Kidney epithelial cell (primary cell): ENCODE measurements at places on chromosomes 1 and 21.

DNA sequence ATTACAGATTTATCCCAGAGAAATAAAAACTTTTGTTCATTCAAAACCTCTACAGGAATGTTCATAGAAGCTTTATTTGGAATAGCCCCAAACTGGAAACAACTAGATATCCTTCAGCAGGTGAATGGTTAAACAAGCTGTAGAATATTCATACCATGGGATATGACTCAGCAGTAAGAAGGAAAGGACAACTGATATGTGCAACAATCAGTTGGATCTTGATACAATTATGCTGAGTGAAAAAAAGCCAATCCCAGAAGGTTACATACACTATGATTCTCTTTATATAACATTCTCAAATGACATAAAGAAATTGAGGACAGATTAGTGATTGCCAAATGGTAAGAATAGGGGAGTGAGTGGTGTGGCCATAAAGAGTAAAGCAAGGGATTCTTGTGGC is 376.7 kb downstream of the S1PR1 start:
- no peak for DNase-seq

DNA sequence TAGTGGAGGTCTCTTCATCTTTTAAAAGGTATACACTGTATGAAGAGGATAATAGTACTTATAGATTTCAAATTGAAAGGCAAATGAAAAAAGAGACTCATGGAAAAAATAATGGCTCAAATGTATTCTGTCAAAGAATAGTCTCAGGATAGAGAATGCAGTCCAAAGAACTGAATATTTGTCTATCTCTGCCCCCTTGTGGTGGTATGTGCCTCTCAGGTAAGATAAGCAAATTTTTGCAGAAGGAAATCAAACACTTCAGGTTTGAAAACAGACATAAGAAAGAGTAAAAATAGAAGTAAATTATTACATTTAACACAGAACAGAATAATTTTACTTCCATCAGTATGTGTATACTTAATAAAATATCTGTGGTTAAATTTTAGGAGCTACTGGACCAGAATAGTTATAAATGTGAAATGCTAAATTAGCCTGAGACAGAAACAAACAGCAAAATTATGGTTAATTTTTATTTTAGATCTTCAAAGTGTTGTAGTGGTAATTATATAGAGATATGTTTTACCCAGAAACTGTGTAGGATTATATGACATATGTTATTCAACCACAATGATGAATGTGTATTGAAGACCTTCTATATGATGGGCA is 164.4 kb upstream of the PALMD start:
- no peak for DNase-seq

DNA sequence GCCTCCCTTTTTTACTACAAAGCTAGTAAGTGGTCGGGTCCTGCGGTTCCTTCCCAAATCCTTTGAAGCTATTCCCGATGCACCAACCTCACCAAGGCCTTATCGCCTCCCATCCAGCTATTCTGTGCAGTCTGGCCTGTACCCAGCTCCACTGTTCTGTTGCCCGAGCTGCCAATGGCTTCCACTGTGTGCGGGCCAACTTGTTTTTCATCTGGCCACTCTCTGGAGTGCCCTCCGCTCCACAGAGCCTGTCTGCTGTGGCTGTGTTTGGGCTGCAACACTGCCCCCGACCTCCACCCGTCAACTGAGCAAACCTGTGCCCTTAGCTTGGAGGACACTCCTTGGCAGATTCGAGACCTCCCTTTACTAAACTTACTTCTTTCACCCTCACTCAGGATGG is 125.0 kb downstream of the KIAA0319L start:
- no peak for DNase-seq

GRCh38 chr1:92085727-92086126 is 5.6 kb downstream of the BTBD8 start:
- DNase-seq: no peak

DNA sequence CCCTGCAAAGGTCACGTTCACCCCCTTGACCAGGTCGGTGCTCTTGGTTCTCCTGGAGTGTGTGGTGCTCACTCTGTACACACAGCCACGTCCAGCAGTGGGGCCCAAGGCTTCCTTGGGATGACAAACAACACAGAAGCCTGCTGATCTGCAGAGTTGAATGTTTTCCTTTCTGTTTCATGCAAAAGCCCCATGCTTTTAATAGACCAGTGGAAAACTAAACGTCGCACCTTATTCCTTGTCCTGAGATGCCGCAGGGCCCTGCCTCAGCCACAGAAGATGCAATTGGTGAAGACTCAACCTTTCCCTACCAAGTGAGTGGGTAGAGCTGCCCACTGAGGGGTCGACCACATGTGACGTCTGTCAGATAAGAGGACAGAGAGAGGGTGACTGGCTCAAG is 5.8 kb upstream of the PDPN start:
- DNase-seq: no peak

DNA sequence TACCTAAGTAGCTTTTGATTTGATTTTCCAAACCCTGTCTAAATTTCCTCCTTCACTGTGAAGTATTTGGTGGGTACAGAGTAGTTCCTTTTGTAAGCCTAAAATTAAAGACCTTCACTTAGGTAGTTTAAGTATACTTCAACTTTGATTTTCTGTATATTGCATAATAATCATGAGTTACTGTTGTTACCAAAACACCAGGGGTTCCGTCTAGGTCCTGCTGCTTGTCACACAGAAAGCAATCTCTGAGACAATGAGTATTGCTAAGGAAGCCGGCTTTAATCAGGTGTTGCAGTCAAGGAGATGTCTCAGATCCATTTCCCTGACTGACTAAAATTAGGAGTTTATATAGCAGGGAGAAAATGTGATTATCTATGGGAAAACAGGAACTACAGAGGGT is 15.3 kb downstream of the RPS6KC1 start:
- DNase-seq: no peak

- no peak for DNase-seq
Measured at GRCh38 chr21:36347278-36347961, 27.4 kb downstream of the MORC3 start.

DNA sequence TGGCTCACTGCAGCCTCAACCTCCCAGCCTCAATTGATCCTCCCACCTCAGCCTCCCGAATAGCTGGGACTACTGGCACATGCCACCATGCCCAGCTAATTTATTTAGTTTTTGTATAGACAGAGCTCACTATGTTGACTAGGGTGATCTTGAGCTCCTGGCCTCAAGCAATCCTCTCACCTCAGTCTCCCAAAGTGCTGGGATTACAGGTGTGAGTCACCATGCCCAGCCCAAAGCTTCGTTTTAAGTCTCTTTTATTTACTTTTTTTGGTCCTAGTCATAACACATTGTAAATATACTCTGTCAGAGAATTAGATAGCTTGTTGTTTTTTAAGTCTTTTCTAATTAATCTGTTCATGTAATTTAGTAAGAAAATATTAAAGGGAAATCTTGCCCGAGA is 42.8 kb downstream of the KCNK1 start:
- no peak for DNase-seq

DNA sequence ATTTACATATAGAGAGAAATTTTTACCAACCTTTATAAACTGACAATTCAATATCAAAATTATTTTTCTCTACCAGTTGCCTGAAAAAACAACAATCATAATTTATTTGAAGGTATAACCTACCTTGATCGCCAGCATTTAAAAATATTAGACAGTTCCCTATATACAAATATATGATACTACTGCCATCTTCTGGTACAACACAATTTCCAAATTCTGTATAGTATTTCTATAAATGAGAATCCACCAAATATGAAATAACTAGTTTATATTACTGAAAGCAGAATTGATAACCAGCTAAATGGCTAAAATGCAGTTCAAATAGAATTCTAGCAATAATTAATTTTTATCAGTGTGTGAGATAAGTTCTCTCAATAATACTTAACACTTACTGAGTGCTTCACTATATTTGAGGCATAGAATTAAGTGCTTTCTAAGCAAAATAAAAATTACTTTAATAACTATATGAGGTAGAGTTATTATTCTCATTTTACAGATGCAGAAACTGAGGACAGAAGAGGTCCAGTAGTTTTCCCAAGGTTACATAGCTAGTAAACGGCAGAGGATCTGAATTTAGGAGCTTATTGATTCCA is 75.6 kb downstream of the PIGK start:
- no peak for DNase-seq

DNA sequence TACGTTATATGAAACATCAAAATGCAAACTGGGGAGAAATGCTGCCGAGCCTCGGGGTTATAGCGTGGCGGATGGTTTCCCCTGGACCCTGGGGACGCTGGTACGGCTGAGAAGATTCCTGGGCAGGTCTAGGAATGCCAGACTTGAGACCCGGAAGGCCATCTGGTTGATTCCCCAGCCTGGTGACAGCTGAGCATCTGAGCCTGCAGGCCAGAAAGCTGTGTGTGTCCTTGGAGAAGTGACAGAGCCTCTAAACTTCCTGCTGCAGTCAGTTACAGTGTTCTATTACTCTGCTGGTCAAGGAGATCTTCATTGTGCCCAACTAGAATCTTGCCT is 2.3 kb downstream of the VASH2 start:
- no peak for DNase-seq

GRCh38 chr21:14993115-14993514 is 71.7 kb downstream of the NRIP1 start:
- DNase-seq: no peak

DNA sequence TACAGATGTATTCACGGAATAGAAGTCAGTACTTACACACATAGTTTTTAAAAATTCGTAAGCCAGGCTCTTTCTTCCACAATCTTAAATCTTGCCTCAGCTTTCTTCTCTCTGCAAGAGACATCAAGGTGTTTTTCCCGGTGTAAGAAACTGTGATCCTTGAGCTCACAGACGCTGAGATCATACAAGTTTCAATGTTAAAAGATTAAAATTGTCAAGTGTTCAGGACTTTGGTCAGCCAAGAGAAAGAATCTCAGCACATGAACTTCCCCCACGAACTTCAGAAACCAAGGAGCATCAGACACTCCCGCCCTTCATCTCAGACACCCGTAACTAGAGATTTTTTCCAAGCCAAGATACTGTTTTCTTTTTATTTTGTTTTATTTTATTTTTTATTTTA is 6.2 kb downstream of the UTS2 start:
- no peak for DNase-seq

DNA sequence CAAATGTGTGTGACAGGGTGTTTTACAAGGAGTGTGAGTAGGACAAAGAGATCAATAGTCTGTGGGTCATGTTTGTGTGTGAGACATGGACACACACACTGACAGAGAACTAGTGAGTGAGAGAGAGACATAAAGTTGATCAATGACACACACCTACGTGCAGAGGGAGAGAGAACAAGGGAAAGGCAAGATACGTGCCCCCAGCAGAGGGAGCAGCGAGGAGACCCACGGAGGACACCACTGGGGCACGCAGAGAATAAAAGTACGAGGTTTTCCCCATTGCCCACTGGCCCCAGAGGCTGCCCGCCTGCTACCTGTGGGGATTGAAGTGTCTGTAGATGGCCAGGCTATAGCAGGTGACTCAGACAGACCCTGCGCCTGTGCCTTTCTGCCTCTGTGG is 130.2 kb upstream of the CSF3R start:
- DNase-seq: no peak

DNA sequence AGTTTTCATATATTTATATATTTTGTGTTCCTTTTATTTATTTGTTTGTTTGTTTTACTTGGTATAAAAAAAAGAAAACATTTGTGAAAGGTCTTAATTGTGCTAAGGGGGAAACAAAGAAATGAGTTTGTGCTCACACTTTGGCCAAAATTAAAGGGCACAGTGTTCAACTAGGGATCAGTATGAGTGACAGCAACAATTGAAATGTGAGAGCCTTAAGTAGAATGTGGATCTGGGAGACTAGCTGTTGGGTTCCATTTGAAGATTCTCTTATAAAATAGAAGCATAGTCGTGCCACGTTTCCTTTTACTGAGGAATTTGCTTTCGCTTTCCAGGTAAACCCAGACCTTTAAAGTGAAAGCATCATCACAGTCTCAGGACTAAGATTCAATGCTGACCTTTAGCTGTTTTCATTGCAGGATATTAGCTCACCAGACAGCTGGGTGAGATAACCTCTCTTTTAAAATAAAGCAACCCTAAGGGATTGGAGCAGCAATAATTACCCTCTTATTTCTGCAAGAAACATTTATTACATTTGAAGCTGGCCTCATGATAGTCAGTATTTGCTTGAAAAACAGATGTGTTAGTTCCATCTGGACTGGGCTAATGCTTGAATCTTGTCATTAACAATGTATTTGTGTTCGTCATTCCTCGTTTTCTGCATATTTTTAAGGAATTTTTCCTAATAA is 37.1 kb upstream of the CD55 start:
- DNase-seq: no peak

- no peak for DNase-seq
Measured at GRCh38 chr1:8239039-8239305, 78.9 kb upstream of the SLC45A1 start.

DNA sequence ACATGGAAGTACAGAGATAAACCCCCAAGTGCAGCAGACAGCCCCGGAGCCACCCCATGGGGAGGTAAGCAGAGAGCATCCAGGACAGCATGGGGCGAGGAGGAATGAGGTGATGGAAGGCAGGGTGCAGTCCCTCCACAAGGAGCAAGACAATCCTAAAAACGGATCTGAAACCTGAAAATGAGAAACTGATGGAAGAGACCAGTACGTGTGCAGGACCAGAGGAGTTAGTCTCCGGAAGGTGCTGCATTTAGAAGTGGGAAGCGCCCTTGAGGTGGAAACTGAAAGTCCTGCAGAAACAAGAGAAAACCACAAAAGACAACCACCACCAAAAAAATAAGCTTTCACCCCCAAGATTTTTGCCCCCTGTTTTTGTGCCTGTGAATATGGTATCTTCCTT is 17.4 kb upstream of the DDOST start:
- no peak for DNase-seq

- DNase-seq: no peak
Measured at GRCh38 chr1:180425952-180426351, 76.4 kb downstream of the ACBD6 start.
